ENCODE measurements at places on chromosomes 1 and 21.

- no peak for DNase-seq
Observed at GRCh38 chr1:17194133-17194475, 10.8 kb upstream of the PADI1 start.

GRCh38 chr1:183578856-183579255 lies 11.4 kb downstream of the NCF2 start:
- no peak for DNase-seq

- DNase-seq = peak; percentile 16
Observed at GRCh38 chr1:6599141-6599975, 3.3 kb downstream of the KLHL21 start.

GRCh38 chr1:103243481-103243880 lies 135.2 kb upstream of the COL11A1 start:
- peak; percentile 53 for DNase-seq

- no peak for DNase-seq
Observed at GRCh38 chr1:86618358-86618757, 71.5 kb downstream of the CLCA4 start.

- no peak for DNase-seq
Observed at GRCh38 chr1:228009116-228009827, 2.5 kb downstream of the WNT3A start.

DNA sequence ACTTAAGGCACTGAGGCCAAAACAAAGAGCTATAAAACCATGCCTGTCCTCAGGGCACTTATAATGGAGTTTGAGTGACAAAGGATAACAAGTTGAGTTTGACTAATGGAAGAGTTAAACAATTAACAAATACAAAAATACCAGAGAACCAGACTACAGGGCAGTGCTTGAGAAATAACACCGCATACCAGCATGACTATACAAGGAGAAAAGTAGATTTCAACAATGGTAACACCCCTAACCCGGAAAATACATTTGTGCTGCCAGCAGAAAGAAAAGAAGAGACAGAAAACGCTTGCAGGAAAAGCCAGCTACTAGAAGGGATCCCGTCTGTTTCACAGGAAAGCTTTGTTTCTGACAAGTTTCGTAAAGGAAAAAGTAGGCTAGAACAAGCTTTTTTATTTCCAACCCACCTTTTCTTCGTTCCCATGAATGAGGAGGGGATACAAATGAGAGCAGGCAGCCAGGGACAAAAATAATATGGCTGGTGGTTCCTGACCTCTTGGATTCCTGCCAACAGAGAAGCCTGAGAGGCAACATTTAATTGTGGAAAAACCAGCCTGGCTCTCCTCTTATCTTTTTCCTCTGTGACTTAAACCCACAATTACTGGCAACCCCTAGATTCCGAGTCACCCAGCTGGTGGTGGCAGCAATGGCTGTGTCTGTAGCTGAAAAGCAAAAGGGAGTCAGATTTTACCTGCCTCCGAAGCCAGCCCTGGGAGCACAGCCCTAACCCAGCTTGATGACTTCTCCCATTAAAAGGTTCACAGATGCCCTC lies 56.5 kb downstream of the WLS start:
- DNase-seq = no peak

- peak; percentile 36 for DNase-seq
Observed at GRCh38 chr1:230123280-230124185, 56.5 kb downstream of the GALNT2 start.

DNA sequence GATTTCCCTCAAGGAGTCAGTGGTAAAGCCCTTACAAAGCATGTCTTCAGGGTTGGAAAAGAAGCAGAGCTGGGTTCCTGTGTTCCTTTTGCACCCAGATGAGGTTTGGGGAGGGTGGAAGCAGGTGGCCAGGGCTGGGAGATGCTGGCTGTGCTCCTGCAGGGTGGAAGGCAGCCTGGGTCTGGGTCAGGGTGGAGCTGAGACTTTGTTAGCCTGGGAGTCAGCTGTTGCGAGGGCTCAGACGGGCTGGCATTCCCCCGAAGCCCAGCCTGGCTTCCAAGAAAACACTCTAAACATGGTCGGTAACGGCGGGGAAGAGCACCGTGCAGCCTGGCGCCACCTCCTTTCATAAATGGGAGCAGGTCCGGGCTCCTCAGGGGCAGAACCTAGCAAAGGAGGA lies 43.7 kb upstream of the EPS8L3 start:
- DNase-seq = no peak

- DNase-seq = no peak
Observed at GRCh38 chr1:244761279-244761678, 74.2 kb upstream of the COX20 start.

- no peak for DNase-seq
Observed at GRCh38 chr1:113027449-113027848, 45.5 kb upstream of the LRIG2 start.

- peak; percentile 4 for DNase-seq
Observed at GRCh38 chr1:96116731-96117130, 604.9 kb upstream of the PTBP2 start.

DNA sequence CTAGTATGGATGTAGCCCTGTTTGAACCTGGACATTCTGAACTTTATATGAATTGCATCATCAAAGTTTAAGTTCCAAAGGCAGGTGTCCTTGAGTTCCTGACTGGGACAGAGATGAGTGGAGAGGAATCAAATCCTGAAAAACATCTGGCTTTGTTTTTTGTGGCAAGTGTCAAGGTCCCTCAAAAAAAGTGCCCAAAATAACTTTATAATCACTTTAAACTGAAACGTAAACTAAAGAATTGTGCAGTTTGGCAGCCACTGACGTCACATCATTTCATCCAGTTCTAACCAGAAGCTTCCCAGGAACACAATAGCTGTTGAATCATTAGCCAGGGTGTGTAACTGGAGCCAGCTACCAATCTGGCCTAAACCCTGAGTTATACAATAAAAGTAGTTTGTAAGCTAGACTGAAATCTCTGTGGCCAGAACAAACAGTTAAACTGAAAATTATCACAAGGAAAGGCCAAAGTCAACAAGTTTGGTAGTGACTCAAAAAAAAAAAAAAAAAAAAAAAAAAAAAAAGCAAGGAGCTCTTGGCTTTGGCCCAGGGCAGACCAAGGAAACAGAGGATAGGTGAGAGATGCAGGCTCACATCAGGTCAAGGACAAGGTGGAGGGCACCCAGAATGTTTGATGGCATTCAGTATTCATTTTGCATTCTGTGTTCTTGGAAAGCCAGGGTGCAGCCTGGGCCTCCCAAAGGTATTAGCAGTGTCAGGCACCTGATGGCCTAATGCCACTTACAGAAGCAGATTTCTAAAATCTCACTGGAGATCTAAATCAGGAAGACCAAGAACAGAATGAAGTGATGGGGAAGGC lies 74.3 kb downstream of the TNFSF18 start:
- DNase-seq = peak; percentile 70

DNA sequence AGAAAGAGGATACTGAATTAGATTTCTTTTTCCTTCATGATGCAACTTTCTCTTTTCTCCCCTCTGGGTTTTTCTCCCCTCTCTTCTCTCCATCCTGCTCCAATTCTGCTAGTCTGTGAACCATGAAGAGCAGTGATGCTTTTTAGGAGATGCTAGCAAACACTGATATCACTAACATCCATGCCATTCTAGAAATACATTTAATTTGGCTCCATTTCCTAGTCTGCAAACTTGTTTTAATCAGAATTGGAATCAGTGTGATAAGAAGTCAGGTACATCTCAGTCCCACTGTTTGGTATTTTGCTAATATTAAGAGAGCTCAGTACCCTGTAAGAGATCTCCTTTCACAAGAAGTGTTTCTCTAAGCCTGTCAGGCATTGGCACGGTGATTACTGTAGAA lies 437.1 kb downstream of the RWDD3 start:
- DNase-seq = no peak

DNA sequence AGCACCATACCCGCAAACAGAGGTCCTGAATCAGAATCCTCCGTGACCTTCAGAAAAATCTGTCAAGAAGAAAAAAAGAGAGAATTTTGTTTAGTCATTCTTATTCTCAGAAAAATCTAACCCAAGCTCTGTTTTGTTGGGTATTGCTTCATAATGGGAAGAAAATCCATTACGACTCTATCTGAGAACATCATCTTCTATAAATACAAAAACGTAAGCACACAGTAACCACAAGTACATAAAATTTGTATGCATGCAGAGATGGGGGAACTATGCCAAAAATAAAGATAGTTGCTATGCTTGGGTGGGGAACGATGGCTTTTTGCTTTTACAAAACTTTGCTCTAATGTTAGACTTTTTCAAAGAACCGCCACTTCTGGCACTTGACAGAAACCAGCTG lies 84.2 kb downstream of the ABCA4 start:
- DNase-seq = peak; percentile 74

DNA sequence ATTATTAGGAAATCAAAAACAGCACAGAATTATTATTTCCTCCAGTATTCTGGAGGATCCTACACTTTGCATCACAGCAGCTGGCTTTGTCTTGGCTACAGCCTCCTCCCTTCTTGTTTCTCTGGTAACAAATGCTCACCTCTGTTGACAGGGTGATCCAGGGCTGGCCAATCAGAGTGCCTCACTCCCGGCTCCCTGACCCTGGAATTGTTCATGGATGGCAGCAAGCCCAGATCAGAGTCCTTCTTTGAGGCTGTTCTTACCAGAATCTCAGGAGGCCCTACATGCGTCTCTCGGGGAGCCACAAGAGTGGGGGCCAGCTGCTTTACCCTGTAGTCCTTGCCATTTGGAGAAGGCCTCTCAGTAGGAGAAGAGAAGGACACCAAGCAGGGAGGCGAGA lies 48.4 kb upstream of the IGSF5 start:
- no peak for DNase-seq

DNA sequence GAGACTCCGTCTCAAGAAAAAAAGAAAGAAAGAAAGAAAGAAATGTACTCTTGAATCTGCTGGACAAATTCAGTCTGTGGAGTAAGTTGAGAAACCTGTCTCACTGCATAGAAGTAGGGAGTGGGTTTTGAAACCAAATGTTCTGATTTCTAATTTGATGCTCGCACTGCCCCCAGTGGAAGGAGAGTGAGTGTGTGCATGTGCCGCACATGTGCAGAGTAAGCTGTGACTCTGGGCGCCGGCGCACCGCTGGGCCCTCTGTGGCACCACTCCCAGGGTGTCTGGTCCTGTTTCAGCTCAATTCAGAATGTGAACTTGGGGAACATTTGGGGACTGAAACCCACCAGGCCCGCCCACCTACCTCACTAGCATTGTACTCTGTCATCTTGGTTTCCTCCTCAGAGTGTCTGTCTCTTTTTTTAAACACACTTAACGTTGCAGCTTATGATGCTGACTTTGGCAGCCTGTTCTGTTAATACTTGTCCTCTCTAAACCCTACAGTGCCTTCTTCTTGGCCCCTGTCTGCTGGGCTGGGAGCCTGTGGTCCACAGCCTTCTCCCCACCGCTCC lies 104.6 kb downstream of the CACNA1E start:
- DNase-seq = no peak

DNA sequence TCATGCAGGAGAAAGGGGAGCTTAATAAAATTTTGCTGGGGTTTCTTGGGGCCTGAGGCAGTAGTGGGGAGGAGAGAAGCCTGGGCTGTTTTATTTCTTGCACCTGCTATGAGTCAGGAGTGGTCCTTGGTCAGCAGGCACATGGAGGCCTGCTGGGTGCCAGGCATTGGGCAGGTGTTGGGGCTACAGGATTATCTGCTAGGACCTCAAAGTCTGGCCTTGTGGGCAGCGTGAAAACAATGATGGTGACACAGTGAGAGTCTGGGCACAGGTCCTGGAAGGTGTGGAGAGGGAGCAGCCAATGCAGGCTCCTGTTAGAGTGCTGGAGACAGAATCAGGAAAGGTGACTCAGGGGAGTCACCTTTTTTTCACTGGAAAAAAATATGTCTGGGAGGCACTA lies 17.2 kb downstream of the ROR1 start:
- no peak for DNase-seq

DNA sequence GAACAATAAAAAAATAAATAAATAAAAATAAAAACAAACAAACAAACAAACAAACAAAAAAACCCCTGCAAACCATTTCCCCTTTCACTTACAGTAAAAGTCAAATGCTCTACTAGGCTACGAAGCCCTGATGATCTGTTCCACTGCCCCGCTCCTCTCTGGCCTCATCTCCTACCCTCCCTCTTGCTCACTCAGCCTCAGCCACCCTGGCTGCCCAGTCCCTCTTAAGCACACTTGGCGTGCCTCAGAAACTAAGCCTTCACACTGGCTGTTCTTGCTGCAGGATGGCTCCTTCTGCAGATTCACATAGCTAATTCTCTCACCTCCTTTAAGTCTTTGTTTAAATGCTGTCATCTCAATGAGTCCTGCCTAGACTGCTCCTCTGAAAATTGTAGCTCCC lies 30.8 kb upstream of the UHMK1 start:
- DNase-seq = no peak

Measured in fibroblast of skin of right biceps (primary cell).